ENCODE measurements at places on chromosomes 4 and X.

GRCh38 chr4:147110473-147111367, 165.1 kb upstream of the TTC29 start:
- no peak for DNase-seq

GRCh38 chr4:2246384-2247127, 4.6 kb upstream of the HAUS3 start:
- no peak for DNase-seq

DNA sequence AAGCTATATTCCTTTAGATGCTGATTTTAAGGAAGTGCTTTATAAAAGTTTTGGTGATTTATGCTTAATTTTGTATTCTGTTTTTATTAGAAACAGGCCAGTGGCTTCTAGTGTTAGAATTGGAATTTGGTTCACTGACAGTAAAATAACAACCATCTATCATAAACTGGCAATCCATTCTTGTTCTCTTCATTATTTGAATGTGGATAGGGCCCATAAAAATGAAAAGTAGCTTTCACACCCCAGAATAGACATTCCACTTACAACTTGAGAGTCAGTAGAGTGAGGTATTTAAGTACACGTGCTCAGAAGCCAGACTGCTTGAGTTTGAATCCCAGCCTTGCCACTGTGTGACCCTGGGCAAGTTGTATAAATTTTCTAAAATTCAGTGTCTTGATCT, 232.4 kb upstream of the CTSO start:
- DNase-seq: no peak

DNA sequence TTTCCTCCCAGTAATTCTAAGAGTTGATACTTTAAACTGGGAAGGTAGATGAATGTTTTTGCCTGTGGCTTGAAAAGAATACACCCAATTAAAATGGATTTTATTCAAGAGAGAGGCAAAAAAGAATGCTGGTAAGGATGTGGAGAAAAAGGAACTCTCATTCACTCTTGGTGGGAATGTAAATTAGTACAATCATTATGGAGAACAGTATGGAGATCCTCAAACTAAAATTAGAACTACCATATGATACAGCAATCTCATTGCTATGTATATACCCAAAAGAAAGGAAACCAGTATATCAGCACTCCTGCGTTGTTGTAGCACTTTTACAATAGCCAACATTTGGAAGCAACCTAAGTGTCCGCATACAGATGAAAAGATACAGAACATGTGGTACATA, 75.2 kb downstream of the ANKRD50 start:
- DNase-seq: no peak

DNA sequence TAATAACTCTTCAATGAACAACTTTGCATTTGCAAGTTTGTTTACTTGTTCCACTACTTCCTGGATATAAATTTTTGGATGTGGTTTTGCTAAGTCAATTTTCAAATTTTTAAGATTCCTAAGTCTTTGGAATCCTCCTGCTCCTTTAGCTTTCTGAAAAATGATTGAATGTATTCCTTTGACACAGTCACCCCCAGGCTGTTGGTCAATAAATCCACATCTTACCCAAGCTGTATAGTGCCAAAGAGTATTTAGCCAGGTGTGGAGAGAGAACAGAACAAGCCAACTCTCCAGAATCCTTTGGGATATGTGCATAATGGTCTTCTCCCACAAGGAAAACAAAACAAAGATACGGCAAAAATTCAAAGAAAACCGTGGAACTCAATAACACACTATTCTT, 56.9 kb upstream of the INTU start:
- no peak for DNase-seq

DNA sequence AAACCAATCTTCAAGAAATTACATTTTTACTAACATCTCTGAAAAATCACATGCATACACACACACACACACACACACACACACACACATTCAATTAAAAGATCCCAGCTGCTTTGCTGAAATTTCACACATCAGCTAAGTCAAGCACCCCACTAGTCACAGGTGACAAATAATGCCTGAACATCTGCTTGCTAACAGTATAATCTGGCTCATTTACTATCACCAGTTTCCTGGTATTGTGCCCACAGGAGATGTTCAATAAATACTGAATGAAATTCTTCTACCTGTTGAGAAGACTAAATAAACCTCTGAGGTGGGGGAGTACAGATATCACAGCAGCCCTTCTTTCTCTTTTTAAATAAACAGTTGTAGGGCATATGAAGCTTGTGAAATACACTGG, 994.0 kb downstream of the ARAP2 start:
- no peak for DNase-seq

DNA sequence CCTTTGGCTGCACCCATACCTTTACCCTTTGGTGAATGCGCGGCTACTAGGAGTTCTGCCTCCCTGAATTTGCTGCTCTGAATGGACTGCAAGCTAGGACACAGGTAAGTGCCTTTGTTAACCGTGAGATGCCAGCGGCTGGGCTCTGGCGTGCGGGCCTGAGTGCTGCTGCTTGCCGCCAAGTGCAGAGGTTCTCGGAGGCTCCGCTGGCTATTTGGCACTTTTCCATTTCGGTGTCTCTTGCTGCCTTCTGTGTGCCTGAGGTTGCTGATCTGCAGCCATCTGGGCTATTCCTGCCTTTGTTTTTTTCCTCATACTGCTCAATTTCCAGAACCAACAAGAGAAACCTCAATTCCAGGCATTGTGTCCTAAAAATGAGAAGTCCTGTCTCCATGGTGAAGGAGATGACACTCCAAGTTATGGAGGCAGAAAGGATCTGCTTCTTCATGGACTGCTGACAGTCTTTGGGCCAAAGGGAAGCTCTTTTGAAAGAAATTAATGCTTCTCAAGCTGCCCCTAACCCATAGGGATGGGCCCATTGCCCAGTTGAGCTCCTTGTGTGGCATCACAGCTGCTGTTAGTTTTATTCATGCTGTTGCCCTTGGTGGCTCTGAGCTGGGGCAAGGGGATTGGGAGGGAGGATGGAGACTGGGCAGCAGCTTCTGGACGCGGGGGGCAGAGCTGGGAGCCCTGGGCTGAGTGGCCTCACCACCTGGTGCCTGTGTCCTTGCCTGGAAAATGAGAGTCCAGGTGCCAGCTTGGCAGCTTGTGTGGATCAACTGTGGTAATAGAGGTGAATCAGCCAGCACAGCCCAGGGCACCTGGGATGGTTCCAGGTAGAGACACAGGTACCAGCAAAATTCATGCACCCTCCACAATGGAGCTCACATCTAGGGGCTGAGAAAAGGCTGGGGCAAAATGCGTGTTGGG, 3.8 kb upstream of the TBC1D14 start:
- no peak for DNase-seq

DNA sequence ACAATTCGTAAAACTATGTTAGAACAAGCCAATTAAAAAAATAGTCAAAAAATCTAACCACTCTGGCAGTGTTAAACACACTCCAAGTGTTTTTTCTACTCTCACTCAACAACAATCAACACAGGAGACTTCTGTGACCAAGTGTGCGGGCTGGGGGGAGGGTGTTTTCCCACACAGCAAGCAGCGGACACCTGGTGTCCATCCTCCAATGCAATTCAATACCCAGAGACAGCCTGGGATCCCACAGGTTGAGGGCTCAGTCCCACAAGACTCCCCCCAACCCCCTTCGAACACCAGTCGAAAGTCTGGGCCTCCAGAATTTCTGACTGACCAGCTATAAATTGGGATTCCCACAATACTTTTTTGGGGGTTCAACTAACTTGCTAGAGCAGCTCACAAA, 8.3 kb upstream of the PIM2 start:
- DNase-seq: no peak

DNA sequence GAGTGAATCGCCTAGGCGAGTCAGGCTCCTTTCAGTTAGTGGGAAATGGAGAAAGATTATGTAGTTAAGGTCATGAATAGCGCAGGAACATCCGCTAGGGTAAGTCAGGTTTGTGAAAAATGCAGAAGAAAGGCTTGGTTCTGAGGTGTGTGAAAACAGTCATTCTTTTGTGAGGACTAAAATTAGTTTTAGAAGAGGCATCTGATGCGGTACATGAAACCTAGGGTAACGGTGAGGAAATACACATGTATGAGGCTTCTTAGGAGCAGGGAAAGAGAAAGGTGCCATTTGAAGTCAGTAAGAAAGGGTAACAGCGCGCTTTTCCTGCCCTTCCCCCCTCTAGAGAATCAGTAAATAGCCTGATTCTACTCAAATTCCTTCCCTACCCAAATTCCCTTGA, 570 bp upstream of the RNF128 start:
- DNase-seq: no peak

DNA sequence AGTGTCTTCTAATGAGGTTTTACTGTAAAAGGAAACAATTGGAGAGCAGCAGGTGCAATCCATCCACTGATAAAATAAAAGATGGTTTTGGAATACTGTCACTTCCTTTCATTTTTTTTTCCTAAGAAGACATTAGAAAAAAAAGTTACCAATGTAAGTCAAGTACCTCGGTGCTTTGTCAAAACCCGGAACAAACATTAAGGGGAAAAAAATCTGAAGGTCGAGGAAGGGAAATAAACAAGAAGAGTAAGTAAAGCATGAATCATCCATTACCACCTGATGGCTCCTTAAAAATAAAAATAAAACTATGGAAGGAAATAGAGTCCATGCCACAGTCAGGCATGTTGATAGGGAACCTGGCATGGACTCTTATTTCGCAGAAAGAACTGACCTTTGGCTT, 15.3 kb upstream of the XPNPEP2 start:
- DNase-seq: no peak

GRCh38 chr4:107094332-107094731, 58.2 kb upstream of the DKK2 start:
- DNase-seq: no peak

DNA sequence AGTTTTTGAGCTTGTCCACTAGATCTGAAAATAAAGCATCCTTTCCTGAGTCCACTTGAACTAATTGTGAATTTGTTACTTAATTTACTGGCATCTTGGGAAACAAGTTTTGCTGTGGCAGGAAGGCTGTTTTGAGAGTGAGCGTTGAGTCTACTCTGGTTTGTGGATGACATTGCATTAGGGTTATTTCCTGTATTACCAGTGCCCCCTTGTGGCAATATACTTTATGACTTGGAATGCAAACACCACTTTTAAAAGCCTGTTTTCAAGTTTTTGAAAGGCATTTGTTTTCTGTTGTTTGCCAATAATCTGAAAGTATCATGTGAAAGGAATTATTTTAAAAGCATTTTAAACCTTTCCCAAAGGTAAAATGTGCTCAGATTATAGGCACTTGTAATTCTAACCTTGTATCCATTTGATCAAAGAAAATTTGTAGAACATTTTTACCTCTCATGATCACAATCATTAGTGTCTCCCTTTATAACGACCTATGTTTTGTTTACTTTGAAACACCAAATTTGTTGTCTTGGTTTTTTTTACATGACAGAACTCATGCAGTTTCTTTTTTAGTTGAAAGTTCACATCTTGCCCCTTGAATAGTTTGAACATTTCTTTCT, 18.0 kb upstream of the CYP2U1 start:
- peak; percentile 37 for DNase-seq

- DNase-seq: no peak
Observed at GRCh38 chrX:46627711-46628419, 54.3 kb downstream of the CHST7 start.

DNA sequence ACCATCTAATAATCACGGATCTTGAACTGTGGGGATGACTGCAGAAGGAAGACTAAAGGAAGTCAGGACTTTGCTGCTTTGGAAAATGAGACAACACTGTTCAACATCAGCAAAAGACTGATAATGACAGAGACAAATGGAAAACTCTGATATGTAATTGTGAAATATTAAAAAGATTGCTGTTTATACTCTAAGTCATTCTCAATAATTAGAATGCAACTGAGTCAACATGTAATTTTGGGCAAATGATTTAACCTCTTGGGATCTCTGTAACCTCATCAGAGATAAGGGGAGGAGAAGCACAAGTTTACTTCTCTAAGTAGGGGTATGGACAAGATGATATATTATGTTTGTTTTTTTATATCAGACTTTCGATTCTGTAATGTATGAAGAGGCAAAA, 121.9 kb downstream of the GASK1B start:
- DNase-seq: no peak

DNA sequence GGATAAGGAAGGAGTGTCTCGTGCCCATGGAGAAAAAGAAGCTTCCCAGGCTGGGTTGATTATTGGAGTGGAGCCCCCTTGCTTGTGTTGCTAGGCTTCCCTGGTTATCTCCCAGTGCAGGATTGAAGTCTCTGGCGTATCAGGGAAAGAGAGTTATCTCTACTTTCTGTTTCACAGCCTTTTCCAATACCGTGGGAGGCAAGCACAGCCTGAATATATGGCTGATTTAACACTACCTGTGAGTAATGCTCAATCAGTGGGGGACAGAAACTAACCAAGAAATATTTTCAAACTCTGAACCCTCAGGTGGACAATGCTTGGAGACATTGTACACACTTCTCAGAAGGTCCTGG, 65.2 kb downstream of the SERPINA7 start:
- no peak for DNase-seq

GRCh38 chr4:123350191-123350544, 46.4 kb upstream of the SPRY1 start:
- no peak for DNase-seq

- DNase-seq: no peak
Observed at GRCh38 chr4:10267066-10267465, 150.5 kb upstream of the WDR1 start.

DNA sequence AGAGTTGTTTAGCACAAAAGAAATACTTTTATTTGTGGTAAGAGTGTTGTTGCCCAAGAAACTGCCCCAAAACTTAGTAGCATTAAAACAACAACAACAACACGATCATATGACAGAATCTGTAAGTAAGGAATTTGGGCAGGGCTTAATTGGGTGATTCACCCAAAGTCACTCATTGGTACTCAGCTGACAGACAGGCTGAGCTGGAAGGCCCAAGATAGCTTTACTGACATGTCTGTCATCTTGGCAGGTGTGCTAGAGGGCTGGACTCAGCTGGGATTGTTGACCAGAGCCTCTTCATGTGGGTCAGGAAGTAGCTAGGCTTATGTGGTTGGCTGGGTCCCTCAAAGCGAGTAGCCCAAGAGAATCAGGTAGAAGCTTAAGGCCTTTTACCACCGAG, 52.3 kb downstream of the KIAA0232 start:
- no peak for DNase-seq

DNA sequence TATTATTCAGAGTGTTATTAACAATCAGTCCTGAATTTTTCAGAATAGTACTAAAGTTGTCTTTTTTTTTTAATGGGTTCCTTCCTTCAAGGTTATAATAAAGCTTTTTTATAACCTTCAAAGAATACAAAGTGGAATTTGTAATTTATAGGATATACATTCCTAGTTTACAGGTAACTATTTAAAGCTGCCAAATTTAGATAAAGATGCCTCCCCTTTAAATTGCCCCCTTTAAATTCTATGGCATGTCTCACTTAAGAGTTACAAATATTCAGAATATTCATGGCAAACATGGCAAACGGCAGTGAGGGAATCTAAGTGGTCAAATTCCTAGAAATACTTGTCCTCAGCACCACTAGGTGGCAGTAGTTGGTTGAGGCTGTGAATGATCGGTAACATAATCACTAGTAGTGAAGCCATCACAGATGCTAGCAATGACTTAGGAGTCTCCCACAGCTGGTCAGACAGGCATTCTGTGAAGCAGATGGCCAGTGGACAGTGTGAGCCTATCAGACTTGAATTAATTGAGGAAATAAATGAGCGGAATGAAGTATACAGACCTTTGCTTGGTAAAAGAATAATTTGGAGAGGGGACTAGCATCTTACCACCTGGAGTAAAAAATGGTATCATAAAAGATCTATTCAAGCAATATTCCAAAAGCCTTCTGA, 86.4 kb downstream of the CBR4 start:
- DNase-seq: peak; percentile 42

GRCh38 chr4:38785041-38785790, 2.4 kb upstream of the TLR10 start:
- DNase-seq: no peak

Measured in SHP77 (cell line).